Astrocyte of the spinal cord (primary cell): ENCODE measurements at places on chromosomes 6 and 20.

DNA sequence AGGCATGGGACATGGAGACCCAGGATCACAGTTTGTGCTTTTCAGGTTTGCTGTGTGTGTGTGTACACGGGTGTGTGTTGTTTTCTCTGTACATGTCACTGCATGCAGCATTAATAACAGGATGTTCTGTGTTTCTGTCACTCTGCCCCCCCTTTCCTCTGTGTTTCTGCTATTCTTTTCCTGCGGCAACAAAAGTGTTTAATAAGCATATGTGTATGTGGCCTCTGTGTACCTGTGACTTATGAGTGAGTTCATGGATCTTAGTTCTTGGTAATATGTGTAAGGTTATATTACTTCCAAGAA, 9.8 kb downstream of the SYNGAP1 start:
- no peak for DNase-seq

GRCh38 chr6:33766921-33767907, 20.5 kb upstream of the IP6K3 start:
- no peak for DNase-seq

DNA sequence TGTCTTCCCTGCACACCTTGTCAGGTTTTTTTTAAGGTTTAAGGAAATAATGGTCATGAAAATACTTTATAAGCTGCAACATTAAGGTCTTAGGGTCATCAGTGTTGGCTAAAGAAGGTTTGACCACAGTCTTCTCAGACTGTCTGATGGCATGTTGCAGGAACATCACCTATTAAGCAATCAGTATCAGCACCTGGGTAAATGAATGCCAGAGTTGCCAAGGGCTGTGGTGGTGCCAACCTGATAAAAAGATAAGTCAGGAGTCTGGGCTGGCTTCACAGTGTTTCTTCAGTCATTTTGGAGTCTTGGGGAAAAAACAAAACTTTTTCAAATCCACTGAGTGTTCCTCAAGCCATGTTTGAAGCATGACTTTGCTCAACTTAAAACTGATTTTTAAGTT, 61.5 kb upstream of the VSTM2L start:
- no peak for DNase-seq

- DNase-seq, result peak; percentile 44
Measured at GRCh38 chr6:136410201-136411024, 120.8 kb upstream of the BCLAF1 start.

DNA sequence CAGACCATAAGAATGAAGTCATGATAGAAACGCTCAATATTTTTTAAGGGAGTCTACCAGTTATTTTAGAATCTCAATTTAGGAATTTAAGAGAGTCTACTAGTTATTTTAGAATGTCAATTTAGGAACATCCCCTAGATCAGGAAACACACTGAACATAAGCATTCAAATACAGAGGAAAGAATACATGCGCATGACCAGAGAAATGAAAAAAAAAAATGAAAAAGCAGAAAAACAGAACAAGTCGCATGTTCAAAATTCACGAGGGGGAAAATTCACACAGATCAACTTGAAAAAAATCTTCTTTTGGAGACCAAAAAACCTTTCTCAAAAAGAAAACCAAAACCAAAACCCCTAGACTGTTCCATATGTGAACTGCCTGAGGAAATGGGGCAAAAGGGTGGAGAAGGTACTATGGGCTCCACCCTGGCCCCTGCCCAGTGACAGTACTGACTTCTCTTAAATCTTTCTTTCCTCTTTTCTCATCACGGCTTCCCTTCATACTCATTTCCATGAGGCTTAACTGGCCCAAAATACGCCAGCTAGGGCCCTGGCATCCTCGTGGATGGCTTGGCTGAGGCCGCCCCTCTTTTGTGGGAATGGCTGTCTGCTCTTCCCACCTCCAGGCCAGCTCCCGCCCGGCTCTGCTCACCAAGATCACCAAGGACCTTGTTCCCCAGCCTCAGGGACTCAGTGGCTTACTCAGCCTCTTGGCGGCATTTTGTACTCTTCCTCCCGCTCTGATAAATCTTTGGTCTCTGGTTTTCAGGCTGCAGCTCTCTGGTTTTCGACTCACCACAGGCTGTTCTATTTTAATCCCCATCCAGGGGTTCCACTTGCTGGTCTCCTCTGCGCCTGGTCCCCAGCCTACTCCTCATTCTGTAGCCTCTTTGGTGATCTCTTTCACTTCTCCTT, 11.2 kb downstream of the ZBTB2 start:
- DNase-seq, result no peak

GRCh38 chr6:75178757-75179156, 27.1 kb downstream of the COL12A1 start:
- no peak for DNase-seq

- no peak for DNase-seq
Measured at GRCh38 chr6:36544228-36544627, 3.1 kb downstream of the STK38 start.

DNA sequence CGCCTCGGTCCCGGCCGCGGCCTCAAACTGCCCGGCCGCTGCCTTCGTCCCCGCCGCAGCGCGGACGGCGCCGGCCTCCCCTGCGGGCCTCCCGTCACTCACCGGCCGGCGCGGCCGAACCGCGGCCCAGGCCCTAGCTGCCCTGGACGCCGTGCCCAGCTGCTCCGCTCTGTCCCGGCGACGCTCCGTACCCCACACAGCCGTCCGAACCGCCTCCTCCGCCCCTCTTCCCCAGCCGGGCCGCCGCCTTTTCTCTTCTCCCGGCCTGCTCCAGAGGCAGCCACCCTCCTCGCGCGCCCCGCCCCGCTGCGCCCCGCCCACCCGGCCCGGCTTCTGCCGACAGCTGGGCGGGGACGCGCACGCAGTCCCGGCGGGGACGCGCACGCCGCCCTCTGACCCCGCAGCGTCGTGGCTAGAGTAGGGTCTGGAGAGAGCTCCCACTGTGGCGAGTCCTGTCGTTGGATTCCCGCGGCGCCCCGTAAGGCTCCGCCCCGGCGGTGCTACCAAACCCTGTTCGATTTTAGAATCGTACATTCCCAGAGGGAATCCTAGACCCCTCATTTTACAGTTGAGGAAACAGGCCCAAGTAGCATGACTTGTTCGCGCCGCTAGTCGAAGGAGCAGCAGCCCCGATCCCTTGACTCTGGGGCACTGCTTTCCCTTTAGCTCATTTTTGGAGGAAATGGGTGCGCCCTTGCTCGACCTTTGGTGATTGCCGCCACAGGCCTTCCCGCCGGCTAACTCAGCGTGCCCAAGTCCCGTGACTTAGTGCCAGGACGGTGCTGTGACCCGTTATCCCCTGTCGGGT, at the start of gene FBXO30:
TSS of gene FBXO30 (minus strand) at position 295 of the 808 bp plus-strand sequence. CDS start 8,390 bp downstream, outside the sequence.
- peak; percentile 90 for DNase-seq

DNA sequence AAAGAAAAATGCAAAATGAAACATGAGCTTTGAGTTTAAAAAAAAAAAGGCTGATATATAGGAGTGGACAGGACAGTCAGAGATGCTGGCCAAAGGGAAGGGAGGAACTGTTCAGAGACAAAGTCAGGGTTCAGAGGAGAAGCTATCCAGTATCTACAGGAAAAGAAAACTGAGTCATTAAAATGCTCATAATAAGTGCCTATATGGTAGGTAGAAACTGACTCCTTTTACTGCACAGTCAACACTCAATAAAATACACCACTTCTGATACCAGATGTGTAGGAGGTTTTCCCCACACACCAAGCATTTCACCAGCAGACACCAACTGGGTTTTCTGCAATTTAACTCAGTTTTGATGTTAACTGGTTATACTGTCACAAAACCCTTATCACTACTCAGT, 32.9 kb downstream of the FRK start:
- DNase-seq, result no peak

- no peak for DNase-seq
Measured at GRCh38 chr6:17015551-17016381, 86.1 kb upstream of the STMND1 start.

- DNase-seq, result no peak
Measured at GRCh38 chr6:168541307-168541706, 100.3 kb downstream of the SMOC2 start.

DNA sequence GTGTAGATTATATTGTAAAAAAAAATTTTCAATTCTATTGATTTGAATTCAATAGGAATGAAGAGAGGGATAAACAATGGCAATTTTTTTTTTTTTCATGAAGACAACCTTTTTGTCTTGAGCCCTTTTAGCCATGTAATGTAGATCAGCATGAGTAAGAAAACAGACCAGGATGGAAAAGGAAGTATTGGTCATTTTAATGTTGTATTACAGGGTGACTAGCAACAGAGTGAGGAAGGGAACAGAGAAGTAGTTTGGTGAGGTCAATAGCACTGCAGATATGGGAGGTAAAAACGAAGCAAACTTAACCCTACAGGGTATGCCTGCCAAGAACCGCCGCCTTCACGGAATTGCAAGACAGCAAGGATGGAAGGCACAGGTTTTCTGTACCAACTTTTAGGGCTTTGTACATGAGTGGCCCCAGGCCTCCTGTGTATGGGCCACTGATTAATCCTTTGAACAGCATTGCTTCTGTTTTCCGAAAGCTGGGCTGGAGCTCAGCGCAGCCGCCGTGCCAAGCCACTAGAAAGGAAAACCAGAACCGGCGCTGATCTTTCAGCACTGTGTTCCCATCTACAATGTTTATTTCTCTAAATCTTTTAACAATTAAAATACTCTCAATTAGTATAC, 383.7 kb downstream of the CENPW start:
- DNase-seq, result no peak

DNA sequence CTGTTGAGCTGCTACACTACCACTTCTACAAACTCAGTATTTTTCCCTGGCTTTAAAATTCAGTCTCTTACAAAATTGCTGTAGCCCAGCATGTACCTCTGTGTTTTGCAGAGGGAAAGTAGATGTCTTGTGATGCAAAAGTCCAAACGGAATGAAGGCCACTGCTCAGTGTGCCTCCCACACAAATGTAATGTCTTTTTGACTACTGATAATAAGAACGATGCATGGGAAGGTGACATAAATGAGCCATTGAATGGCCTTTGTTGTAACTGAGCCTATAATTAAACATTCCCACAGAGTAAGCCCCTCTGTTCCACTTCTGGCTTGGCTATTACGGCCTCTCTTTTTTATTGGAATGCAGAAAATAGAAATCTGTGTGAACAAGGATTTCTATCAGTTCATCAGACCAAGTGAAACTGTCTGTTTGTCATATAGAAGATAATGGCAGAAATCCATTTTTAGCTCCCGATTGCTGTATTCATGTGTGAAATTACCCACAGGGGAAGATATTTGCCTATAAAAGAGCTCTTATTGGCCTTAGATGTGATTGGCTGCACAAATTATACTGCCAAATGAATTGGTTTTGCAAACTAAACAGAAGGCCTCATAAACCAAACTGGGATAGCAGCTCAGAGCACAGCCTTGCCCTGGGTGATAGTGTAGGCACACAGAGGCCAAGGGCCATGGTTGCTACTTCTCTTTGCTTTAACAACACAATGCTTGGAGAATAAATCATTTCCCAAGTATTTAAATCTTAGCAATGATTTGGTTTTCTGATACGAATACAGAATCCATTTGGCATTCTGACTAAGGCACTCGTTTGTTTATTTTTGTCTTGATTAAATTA, 241.5 kb upstream of the PLN start:
- no peak for DNase-seq

- DNase-seq, result no peak
Measured at GRCh38 chr6:168516944-168517741, 76.2 kb downstream of the SMOC2 start.
